ENCODE measurements at places on chromosomes 6 and 20.

- DNase-seq: no peak
These were observed 467.4 kb upstream of the CITED2 start for GRCh38 chr6:139841794-139842215.

DNA sequence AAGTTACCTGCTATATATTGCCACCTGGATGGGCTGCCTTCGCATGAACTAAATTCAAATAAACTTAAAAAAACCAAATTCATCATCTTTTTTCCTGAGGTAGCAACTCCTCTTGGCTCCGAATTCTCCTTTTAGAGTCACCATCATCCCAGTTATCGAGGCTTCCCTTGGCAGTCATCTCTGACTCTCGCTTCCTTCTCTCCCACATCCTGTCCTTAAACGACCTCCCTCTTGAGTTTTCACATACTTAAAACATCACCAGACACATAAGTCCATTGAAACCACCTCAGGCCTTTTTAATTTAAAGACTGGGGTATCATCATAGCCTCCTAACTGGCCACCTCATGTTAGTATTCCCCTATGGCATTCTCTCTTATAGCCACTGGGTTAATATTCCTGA is 296.1 kb upstream of the FLRT3 start:
- DNase-seq: no peak

GRCh38 chr20:29297411-29298270 is 1959.8 kb upstream of the DEFB115 start:
- DNase-seq: no peak

- no peak for DNase-seq
These were observed 252.7 kb downstream of the DHX35 start for GRCh38 chr20:39214828-39215227.

DNA sequence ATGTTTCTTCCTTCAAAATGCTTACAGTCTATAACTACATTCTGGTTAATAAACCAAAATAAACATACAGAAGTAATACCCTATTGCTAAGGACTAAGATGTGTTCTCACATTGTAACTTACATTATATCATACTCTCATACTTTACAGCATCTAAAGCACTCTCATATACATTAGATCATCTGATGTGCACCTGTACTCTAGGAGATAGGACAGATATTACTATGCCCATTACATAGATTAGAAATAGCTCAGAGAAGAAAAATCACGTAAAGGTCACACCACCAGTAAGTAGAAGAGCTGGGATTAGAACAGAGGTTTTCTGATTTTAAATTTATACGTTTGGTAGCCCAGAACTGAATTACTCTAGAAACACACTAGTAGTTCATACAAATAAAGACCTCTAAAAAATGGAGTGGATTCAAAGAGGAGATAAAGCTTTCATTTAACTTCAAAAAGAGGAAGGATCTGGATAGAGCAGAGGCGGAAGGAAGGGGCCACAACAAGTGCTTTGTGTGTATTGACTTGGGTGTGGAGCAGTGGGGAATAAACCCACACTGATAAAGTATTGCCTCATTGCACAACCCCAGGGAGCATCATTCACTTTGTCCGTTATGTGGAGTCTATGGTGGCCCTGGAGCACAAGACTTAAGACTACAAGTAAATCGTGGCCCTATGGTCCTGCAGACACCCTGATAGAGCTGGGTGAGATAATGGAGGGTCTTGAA is 30.9 kb downstream of the SLC2A12 start:
- DNase-seq: no peak

DNA sequence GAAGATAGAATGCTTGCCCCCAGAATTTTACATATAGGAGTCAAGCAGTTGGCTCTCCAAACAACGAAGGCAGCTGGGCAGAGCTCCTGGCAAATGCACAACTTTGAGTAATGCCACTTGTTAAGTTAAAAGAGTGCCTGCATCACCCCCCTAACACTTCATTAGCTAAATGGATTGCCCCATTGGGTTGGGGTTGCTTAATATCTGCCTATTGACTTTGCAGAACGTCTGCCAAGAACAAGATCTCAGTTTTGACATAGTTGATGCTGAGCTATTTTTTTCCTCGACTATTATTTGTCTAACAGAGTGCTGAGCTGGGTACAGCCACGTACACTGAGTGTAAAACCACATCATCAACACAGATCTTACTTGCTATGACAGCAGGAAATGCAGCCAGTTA is 12.1 kb downstream of the ANKRD60 start:
- DNase-seq: no peak

DNA sequence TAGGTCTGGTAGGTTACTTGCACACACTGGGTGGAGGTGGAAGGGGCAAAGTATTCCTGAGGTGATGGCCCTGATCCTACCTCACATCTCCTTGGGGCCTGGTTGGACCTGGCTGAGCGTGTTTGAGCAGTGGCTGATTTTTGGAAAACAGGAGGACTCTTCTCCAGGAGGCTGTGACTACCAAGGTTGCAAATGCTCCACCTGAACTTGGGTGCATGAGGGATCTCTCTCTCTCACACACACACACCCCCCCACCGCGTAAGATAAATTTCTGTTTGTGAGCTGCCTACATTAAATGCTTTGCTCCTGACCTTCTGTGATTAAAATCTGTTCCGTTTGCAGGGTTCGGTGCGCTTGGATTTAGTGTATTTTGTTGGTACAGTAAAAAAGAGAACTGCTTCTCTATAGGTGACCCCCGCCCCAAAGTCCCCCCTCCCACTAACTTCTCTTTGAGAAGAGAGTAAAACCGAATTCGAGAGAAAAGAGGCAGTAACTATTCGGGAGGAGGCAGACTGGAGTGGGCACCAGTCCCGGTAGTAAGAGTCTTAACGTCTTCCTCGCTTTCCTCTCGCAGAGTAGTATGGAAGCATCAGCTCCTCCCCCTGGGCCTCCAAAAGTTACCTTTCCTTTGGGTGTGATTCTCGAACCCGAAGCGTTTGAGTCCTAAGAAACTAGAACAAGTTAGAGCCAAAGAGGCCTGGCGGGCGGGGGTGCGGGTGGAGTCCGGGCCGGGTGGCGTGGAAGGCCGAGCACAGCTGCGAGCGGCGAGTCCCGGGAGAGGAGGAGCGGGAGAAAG is 585 bp upstream of the DSE start:
- DNase-seq: no peak

DNA sequence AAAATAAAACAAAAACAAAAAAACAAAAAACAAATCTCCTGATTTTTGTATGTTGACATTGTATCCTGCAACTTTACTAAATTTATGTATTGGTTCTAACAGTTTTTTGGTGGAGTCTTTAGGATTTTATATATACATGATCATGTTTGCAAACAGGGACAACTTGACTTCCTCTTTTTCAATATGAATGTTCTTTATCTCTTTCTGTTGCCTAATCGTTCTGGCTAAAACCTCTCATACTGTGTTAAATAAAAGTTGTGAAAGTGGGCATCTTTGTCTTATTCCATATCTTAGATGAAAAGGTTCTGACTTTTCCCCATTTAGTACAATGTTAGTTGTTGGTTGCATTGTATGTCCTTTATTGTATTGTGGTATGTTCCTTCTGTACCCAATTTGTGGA is 261.7 kb upstream of the NOX3 start:
- DNase-seq: no peak

DNA sequence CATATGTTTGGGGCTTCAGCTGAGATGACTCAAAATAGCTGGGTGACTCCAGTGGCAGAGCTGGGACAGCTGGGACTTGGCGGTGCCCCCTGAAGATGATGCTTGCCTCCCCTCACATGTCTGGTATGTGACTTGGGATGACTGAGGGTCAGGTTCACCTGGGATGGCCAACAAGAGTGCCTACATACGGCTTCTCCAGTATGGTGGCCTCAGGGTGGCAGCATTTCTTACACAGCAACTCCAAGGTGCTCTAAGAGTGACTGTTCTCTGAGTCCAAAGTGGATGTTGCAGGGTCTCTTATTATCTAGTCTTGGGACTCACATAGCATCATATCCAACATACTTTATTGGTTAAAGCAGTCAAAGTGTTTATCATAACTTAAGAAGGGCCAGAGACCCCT is 87.8 kb upstream of the CENPW start:
- no peak for DNase-seq

GRCh38 chr20:40591536-40591935 is 97.5 kb downstream of the MAFB start:
- DNase-seq: no peak

GRCh38 chr6:111266276-111266675 is 179.0 kb downstream of the SLC16A10 start:
- DNase-seq: no peak

GRCh38 chr6:148359228-148359627 is 16.6 kb downstream of the SASH1 start:
- no peak for DNase-seq

DNA sequence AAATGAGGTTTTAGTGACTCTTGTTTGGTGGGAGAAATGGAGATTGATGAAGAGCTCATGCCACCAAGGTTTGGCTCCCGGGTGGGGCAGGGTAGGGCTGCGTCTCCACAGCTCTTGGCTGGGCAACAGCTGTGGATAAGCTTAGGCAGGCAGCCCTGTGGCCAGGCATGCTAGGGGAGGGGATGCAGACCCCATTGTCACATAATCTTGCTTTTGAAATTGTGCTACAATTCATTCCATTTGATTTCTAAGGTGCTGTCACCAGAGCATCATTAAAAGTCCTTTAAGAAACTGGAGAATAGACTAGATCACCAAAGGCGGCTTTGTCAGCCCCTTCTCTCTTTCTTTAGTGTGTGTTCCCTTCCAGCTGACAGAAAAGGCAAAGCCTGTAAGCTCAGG is 574.2 kb upstream of the JAG1 start:
- no peak for DNase-seq

GRCh38 chr6:146861029-146861563 is 262.3 kb downstream of the ADGB start:
- no peak for DNase-seq

DNA sequence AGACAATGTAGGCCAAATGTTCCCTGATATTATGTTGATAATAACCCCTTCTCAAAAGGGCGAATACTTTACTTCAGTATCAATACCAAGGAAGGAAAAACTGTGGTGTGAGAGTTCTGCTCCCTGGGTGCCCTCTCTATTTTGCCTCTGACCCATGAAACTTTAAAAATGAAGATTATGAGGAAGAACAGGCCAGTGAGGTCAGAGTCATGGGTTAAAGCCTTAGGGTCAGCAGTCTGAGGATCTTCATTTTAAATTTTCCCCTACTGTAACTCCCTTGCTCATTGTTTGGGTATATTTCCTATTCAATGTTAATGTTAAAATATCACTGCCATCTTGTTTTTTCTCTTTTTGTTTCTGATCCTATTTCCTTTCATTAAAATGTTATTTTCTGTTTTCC is 47.9 kb downstream of the PRKN start:
- DNase-seq: no peak

DNA sequence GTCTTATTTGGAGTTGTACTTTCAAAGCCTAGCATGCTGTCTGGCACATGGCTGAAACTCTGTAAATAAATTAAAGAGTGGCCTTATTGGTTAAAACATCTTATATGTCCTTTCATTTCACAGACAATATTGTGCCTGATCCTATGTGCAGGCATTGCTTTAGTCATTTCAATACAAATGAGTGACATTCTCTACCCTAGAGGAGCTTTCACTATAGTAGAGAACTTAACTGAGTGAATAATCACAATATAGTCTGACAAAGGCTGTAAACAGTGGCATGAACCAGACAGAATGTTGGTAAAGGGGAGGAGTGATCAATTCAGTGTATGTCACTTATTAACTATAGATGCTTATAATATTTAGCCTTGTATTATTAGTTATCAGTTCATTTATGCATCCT is 481.8 kb downstream of the TFAP2B start:
- no peak for DNase-seq

GRCh38 chr6:42914546-42914945 is 1.3 kb upstream of the PTCRA start:
- DNase-seq: no peak

DNA sequence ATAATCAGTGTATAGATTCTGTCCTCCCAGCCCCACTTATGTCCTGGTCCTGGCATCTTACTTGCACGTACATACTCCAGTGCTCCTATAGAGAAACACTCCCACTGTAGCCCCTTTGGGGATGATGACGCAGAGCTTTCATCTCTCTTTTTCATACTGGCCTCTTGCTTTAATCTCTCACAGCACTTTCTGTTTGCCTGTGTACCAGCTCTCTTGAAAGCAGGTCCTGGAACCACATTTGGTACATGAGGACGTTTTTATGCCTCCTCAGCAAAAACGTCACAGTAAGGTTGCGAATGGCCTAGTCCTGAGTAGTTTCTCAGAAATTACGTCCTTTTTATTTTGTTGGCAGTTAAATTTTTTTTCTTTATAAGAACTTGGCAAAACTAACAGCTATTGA is 10.8 kb downstream of the L3MBTL3 start:
- DNase-seq: peak; percentile 60

DNA sequence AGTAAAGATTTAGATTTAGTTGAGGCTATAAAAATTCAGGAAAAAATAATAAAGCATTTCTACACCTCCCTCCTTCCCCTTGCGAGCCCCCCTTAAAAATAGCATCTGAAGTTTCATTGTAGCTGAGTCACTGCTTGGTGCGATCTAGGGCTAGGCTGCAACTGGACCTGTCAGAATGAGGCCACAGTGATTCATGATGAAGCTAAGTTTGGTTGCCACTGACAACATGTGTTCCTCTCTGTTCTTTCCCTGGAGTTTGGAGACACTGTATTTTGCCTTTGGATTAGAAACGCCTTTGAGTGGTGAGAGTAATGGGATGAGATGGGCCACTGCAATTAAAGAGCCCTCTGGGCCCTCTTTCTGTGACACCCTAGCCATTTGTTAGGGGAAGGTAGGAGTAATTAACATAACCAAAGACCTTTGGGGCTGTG is 334.1 kb downstream of the NRN1 start:
- DNase-seq: no peak

DNA sequence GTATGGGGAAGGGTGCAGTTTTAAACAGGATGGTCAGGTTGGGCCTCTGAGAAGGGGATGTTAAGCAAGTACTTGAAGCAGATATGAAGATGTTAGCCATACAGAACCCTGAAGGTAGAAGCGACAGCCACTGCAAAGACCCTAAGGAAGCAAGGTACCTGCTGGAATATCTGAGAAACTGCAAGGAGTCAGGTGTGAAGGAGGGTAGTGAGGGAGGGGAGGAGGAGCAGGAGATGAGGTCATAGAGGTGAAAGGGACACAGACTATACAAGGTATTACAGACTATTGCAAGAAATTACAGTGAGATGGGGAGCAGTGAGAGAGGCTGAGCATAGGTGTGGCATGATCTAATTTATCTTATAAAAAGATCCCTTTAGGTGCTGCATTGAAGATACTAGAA is 22.2 kb upstream of the DEFB112 start:
- DNase-seq: no peak

- DNase-seq: no peak
These were observed 747.6 kb downstream of the RFPL4B start for GRCh38 chr6:113094779-113095178.

- no peak for DNase-seq
These were observed 848 bp downstream of the DACT2 start for GRCh38 chr6:168318579-168319278.

- no peak for DNase-seq
These were observed 751.5 kb downstream of the CBLN4 start for GRCh38 chr20:55253781-55254180.

GRCh38 chr6:139448051-139448649 is 73.7 kb upstream of the CITED2 start:
- DNase-seq: no peak

GRCh38 chr6:113668641-113669408 is 188.3 kb upstream of the MARCKS start:
- DNase-seq: no peak

- DNase-seq: no peak
These were observed 34.5 kb upstream of the PCMTD2 start for GRCh38 chr20:64220891-64221527.
